WERI-Rb-1 (cell line): ENCODE measurements at places on chromosomes 5 and 9.

DNA sequence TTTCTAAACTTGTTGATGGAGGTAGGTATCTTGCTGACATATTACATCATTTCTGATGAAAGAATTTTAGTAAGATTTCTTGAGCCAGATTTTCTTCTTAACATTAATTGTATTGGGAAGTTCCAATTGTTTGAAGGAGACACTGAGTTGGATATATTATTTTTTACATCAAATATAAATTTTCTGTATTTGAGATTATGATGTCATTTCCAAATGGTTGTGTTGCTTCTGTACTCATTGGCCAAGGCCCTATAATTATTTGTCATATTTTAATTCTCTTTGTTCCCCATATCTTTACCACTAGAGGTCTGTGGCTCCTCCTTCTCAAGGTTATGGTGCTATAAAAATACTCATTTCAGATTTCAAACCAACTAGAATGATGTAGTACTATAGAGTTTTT, 53.4 kb downstream of the ITGA1 start:
- DNase-seq: no peak

- DNase-seq: no peak
These were observed 431.7 kb upstream of the POU5F2 start for GRCh38 chr5:94173100-94173499.

GRCh38 chr5:116518423-116518822, 56.2 kb downstream of the SEMA6A start:
- DNase-seq: no peak

DNA sequence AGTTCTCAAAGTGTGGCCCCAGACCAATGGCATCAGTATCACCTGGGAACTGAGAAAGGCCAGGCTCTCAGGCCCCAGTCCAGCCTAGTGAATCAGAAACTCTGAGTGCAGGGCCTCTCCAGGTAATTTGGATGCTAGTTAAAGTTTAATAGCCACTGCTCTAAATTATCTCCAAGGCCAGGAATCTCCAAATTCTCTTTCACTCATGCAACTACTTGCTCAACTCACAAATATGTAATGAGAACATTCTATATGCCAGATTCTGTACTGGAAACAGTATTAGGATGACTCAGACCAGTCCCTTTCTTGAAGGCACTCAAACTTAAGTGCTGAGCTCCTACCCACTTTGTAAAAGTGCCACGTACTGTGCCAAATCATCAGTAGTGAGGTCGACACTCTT, 84.6 kb downstream of the PAPPA start:
- DNase-seq: no peak

DNA sequence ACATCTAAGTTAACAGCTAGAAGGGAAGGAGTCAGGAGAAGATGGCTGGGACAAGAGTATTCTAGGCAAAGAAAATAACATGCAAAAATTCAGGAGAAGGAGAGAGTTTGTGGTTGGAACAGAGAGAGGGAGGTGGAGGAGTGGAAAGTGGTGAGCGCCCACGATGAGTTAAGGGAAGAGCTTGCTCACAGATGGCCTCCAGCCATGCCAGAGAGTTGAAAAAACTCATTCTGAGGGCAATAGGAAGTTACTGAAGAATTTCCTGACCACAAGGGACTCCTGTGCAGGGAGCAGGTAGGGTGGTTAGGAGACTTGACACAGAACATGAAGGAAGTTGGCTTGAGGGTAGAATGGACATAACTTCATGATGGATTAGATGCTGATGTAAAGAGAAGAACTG, 159.7 kb downstream of the DOCK2 start:
- DNase-seq: no peak

- no peak for DNase-seq
These were observed 51.2 kb upstream of the BARHL1 start for GRCh38 chr9:132531195-132531594.
